ENCODE measurements at places on chromosomes 5 and 9.

GRCh38 chr5:137055271-137055872, 443.8 kb downstream of the SPOCK1 start:
- DNase-seq: no peak

- no peak for DNase-seq
These were observed 102.2 kb downstream of the MAP1B start for GRCh38 chr5:72209147-72210115.

DNA sequence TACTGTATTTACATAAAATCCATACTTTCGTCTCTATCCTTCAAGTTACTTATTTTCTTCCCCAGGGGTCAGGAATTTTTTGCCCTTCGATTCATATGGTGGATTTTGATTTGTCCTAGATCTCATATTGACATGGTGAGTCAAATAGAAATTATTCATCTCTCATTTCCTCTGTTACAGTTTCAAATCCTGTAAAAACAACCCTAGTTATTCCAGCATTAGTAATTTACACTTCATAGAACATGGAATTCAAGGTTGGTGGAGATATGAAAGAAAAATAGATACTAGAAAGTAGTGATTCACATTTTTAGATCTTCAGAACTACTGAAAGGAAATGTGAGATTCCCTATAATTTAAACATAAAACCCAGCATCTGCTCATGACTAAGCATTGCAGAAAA, 1331.0 kb upstream of the CDH9 start:
- DNase-seq: no peak

GRCh38 chr9:97846347-97846746, 6.7 kb upstream of the FOXE1 start:
- DNase-seq: no peak

DNA sequence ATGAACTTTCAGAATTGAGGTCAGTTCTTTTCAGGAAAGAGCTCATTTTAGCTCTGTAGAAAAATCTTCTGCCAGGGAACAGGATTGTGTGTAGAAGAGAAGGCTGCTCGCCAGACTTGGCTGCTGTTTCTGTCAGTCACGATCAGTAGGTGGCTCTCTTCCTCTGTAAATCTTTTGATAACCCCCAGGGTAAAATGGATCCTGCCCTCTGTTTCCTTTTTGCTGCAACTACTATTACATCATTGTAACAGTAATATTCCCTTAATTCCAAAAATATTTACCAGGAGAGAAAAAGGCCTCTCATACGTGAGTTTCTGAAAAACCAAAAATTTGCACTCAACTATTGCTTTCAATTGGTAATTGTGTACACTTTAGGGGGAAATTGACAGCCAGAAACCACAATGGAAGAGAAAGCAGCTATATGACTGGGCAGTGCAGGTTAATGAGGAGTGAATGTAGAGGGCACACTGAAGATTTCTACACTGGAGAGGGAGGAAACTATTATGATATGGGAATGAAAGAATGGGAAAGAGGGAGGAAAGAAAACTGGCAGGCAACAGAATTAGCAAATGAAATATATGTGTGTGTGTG, 12.3 kb downstream of the IFNA21 start:
- DNase-seq: peak; percentile 45

- no peak for DNase-seq
These were observed 52.8 kb upstream of the EGFL7 start for GRCh38 chr9:136609838-136610311.

- DNase-seq: no peak
These were observed 27.7 kb downstream of the WNK2 start for GRCh38 chr9:93211654-93212001.

GRCh38 chr5:78602400-78602799, 46.2 kb downstream of the LHFPL2 start:
- no peak for DNase-seq

- DNase-seq: no peak
These were observed 289.1 kb downstream of the EBF1 start for GRCh38 chr5:158810615-158811014.

GRCh38 chr5:134590992-134591659, 41.5 kb downstream of the SAR1B start:
- DNase-seq: no peak

GRCh38 chr5:89723907-89724306, 685.6 kb downstream of the CETN3 start:
- no peak for DNase-seq

GRCh38 chr5:146878476-146879172, at the start of gene PPP2R2B:
TSS of gene PPP2R2B (minus strand) at chr5:146878757.
- no peak for DNase-seq

DNA sequence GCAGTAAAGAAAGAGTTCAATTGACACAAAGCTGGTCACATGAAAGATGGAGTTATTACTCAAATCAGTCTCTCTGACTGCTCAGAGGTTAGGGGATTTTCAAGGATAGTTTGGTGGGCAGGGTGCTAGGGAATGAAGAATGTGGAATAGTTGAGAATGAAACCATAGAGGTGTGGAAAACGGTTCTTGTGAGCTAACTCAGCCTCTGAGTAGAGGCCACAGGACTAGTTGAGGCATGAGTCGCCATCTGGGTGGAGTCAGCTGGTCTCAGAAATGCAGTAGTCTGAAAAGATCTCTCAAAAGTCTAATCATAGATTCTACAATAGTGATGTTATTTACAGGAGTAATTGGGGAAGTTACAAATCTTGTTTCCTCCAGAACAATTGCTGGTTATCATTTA, 178.9 kb upstream of the SPEF2 start:
- DNase-seq: no peak

GRCh38 chr5:103532086-103532734, 30.4 kb downstream of the NUDT12 start:
- DNase-seq: no peak

DNA sequence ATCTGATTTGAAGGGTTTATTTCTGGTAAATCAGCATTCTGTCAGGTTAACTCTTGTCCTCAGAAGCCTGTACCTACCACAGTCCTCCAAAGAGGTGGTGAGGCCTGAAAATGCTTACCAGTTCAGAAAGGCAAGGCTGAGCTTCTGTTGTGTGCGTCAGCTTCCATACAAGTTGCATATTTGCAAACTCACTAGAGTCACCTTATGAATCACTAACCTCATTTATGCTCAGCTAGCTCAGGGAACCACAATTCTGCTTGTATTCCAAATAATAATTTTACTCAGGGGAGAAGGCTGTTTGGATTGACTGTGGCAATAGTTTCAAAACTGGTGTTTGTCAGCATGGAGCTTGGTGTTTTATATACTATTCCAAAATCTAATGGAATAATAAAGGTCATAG, 355.1 kb upstream of the RFX3 start:
- DNase-seq: peak; percentile 96

- DNase-seq: no peak
These were observed 517.7 kb downstream of the TLE1 start for GRCh38 chr9:81171689-81172088.

DNA sequence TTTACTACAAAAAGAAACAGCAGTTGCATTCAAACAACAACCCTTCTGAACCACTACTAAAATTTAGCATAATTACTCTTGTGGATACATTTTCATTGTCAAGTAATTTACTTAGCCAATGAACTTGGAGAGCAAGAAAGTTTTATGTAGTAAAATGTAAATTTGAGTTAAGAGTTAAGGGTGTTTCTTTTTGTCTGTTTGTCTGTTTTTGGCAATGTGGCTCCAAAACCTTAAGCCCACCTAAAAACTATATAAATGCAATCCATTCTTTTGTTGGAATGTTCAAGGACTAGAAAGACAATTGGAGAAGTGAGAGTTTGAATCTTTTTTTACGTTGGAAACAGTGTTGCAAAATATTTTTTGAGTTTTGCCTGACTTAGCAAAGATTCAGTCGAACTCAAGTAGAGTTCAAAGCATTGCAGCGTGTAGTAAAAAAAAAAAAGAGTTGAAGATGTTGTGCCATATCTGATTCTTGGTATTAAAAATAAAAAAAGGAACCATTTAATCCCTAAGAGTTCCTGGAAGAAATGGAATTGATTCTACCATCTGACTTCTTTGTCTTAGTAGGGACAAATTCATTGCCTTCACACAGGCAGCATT, 867 bp downstream of the SYK start:
- no peak for DNase-seq

- DNase-seq: no peak
These were observed 318.4 kb upstream of the RIOK2 start for GRCh38 chr5:97501286-97501964.

DNA sequence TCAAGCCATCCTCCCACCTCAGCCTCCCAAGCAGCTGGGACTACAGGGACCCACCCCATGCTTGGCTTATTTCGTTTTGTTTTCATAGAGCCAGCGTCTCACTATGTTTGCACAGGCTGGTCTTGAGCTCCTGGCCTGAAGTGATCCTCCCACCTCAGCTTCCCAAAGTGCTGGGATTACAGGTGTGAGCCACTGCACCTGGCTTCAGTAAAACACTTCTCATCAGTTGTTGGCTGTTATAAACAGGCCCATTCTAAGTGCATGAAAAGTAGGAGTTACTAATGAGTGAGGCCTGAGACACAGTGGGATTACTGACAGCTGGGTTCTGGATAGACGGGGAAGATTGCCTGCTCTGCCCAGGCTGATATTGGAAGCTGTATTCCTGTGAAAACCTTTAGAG, 3.5 kb downstream of the CRB2 start:
- DNase-seq: no peak

GRCh38 chr9:133647765-133648469, 11.8 kb downstream of the DBH start:
- no peak for DNase-seq

GRCh38 chr9:38343037-38343436, 49.5 kb upstream of the ALDH1B1 start:
- no peak for DNase-seq

- DNase-seq: no peak
These were observed 43.9 kb downstream of the MAP1B start for GRCh38 chr5:72151169-72151568.

DNA sequence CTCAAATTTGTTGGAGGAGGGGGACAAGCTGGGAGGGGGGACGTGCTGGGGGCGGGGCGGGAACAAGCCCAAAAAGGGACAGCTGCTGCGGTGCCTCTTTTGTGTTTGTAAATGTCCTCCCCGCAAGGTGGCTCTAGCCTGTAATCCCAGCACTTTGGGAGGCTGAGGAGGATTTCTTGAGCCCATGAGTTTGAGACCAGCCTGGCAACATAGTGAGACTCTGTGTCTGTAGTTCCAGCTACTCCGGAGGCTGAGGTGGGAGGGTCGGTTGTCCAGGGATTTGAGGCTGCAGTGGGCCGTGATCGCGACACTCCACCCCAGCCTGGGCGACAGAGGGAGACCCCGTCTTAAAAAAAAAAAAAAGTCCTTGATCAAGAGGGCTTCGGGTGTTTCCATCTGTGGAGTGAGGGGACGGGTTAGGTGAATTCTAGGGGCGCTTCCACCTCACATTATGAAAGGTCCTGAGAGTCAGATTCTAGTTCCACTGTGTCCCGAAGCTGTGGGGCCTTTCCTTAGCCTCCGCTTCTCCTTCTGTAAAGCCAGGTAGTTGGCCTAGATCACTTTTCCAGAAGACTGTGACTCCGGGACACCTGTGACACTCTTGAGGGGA, 779 bp upstream of the CTNNA1 start:
- DNase-seq: no peak

DNA sequence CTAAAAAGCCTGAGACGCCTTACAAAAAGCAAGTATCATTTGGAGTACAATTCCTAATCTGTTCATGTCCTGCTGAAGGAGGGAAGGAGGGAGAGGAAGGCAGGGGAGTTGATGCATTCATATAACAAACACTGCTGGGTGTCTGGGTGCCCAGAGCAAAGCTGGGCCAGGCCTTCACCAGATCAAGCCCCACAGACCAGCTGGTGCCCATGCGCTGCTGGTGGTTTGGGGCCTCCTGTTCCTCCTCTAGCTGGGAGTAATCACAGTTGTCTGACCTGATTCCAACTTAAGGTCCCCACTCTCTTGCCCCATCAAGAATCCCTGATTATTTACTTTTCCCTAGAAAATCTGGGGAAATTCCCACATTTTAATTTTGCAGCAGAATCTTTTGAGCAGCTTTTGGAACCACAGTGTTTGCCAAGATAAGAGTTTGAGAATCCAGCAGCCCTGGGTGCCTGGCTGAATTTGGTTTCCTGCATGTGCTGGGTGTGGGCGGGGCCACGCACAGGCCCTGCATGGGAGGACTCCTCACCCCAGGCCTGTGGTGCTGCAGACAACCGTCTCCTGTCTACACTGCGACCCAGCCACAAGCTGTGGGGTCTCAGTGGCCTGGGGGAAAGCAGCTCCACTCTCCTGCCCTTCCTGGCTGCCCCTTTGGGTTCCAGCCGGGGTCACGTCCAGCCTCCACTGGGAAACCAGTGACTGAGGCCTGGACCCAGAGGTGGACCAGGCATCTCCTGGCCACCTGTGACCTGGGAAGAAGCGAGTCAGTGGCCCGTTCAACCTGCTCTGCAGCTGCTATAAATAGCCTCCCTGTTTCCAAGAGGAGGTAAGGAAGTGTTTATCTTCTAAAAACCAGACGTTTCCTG, 47.5 kb downstream of the NEURL1B start:
- no peak for DNase-seq

GRCh38 chr5:104018299-104018698, 455.7 kb upstream of the NUDT12 start:
- DNase-seq: no peak

DNA sequence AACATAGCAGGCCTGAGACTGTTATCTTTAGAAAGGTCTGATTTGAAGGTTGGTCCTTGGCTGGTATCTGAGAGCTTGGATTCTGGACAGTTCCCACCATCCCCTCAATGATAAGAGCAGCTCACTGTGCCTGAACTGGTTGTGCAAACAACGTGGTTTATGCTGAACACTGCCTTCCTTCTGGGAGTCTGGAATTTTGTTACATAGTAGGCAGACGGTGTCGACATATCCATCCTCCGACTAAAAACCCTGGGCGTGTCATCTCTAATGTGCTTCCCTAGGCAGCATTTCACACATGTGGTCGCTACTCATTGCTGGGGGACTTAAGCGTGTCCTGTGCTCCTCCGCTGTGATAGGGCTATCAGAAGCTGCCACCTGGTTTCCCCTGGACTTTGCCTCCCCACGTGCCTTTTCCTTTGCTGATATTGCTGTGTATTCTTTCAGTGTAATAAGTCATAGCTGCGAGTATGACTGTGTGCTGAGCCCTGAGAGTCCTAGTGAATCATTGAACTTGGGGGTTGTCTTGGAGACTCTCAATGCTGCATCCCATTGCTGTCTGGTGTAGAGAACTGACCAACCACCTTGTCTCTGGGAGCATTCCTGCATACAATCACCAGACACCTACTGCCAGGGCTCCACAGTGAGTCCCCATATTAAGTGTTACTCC, 119.1 kb upstream of the TBC1D2 start:
- DNase-seq: peak; percentile 75

GRCh38 chr5:160165137-160166068, 46.2 kb upstream of the PWWP2A start:
- peak; percentile 98 for DNase-seq

DNA sequence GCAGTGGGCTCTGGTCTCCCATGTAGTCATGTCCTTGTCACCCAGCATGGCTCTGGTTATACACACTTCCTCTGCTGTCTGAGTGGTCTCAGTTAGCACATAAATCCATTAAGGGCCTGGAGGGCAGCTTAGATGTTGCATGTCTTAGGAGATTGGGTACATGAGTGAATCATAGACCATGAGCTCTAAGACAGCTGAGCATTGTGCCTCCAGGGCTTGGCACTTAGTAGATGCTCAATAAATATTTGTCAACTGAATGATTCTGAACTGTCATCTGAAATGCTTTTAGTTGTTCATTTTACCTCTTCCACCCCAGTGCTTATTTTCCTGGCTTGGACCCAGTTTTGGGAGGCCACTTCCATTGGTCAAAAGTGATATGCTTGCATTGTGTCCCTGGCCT, 135.6 kb downstream of the BOD1 start:
- DNase-seq: no peak
